Omental fat pad (tissue), 4 donors: ENCODE measurements at places on chromosomes 7 and 10.

- no peak for DNase-seq
Measured at GRCh38 chr10:24915304-24915703, 37.1 kb downstream of the PRTFDC1 start.

- no peak for DNase-seq
Measured at GRCh38 chr7:30001998-30002397, 12.4 kb upstream of the SCRN1 start.

GRCh38 chr7:24249266-24249665 is 34.7 kb upstream of the NPY start:
- no peak for DNase-seq

GRCh38 chr10:115649217-115649616 is 556.1 kb downstream of the ATRNL1 start:
- no peak for DNase-seq

GRCh38 chr7:91310830-91311460 is 46.7 kb downstream of the FZD1 start:
- DNase-seq = no peak

DNA sequence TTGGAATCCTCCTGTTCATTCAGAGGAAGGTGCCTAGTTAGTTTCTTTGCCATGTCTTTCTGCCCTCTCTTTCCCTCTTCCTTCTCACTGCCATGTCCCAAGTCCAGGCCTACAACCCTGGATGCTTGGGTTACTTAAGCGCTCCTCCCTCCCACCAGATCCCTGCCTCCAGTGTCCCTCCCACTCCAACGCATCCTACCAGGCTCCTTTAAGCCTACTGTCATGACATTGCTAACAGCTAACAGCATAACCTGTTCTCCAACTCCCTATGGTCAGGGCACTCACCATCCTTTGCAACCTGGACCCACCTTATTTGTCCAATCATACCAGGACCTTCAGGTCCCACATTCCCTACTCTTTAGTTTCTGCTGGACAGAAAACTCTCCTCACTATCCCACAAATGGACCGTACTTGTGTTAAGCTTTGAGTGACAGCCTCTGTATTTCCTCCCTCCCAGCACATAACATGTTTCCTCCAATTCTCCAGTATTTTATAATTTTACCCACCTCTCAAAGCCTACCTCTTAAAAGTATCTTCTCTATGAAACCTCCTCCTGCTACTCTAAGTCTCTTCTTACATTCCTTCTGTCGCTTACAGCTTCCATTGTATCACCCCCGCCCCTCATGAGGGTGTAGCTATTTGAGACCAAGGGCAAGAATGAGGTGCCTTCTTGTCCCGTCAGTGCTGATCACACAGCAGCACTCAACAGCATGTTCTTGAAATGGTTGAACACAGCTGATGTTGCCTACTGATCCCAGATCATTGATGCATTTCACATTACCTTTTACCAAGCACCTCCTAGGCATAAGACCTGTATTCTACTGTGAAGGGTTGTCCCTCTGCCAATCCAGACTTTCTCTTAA is 1.7 kb downstream of the BLNK start:
- no peak for DNase-seq

- no peak for DNase-seq
Measured at GRCh38 chr10:124362568-124362967, 56.2 kb downstream of the OAT start.

DNA sequence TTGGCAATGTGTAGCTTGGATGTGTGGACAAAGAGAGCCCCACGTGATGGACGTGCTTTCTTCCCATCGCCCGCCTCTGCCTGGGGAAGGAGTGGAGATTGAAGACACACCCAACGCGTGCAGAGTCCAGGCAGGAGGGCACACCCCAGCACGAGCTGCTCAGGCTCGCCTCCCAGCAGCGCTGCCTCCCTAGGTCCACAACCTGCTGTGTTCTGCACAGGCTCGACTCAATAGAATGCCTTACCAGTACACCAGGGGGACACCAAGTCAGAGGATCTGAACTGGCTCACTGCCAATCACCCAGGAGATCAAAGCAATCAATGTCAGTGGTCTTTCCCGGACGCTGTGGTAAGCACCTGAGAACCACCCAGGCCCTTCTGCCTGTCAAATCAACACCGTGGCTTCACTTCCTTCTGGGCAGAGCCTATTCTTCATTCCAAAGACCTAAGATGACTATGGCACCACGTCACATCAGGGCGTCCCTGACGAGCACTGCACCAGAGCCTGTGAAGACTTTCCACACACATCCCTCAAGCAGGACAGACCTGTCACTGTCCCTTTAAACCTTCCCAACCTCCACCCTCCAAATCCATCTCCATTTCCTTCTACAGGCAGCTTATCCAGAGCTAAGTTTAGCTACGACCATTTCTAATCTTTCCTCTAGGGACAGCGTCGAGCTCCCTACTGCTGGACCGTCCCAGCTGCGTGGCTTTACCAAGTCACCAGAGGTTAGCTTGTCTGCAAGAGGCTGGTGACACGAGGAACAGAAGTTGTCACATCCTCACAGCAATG is 72.3 kb downstream of the AMZ1 start:
- no peak for DNase-seq

GRCh38 chr7:134954197-134955082 is 31.9 kb upstream of the AGBL3 start:
- no peak for DNase-seq

DNA sequence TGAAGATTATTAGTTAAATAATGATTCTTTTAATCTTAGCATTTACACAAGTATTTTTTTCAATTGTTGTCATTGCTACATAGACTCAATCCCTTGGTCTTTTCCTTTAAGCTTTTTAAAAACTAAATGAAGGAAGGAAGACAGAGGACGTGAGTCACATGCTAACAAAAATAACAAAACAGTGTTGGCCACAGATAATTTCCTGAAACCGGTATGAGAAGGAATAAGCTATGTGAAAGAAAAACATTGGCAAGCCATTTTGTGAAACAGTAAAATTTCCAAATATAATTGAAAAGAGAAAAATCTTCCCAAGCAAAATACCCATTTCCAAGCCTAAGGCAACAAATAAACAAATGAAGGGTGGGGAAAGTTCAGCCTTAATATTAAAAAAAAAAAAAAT is 223.0 kb downstream of the AHR start:
- no peak for DNase-seq

DNA sequence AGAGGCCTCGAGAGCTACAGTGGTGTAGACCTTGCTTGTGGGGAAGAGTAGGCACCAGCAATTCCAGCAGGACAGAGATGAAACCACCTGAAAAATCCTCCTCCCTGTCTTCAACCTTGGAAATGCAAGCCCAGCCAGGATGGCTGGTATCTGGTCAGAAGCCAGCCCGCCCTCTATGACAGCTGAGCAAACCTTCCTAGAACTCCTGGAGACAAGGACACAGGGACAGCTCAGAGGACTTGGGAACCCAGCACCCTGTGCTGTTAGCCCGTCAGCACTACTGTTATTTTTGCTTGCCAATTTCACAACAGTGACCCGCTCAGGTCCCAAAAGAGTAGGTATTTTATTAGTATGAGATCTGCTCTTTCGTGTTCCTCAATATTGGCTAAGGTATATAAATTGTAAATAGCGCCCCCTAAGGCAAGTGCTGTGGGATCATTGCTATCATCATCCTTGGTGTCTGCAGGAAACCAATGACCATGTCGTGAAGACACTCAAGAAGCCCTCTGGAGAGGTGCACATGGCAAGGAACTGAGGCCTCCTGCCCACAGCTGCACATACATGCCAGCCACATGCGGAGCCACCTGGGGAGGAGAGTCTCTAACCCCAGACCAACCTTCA is 156.5 kb upstream of the CHST15 start:
- DNase-seq = no peak

DNA sequence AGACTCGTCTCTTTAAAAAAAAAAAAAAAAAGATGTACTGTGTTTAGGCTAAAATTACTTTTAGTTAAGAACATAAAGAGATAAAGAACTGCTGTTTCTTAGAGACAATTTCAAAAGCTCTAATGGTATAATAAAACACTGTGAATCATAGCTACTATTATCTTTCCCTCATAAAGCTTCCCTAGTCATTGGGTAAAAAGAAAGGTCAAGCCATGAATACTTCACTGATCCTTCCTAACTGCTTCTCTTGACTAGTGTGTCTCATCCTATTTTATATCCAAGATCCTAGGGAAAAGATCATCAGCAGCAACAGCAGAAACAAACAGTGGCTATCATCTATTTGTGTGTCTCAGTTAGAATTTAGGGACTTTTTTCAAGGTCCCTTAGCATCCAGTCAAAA is 10.5 kb downstream of the YME1L1 start:
- no peak for DNase-seq

DNA sequence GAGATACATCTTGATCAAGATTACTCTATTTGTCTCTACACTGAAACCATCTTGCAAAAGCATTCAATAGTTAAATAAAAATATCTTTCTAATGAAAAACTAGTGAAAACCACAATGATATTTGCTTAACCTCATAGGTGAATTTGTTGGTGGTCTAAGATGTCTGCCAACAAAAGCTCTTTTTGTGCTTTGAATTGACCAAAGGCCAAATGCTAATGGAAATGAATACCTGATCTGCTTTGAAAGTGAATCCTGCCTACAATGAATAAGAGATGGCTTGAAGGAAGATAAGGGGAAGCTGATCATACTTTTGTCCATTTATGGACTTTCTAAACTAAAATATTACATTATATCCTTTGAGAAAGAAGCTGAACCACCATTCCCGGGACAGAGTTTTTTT is 228.9 kb upstream of the ETV1 start:
- no peak for DNase-seq

- DNase-seq = no peak
Measured at GRCh38 chr10:89563861-89564478, 28.6 kb upstream of the SLC16A12 start.
